ENCODE measurements at places on chromosomes 6 and 20. TPM values are rescaled to one million over a fixed set of nuclear protein-coding genes. Genes with fewer than 3 reads are reported as not detected.

DNA sequence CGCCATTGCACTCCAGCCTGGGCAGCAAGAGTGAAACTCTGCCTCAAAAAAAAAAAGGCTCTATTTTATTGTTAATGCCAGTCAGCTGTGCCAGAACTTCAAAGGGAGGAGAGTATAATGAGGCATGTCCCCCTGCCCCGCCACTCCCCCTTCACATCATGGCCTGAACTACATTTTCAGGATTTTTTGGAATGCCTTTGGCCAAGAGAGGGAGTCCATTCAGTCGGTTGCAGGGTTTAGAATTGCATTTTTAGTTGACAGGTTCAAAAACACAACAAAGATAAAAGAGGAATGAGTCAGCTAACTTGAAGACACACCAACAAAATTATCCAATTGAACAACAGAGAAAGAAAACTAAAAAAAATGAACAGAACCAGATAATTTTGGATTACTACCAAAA lies 59.1 kb downstream of the CEP43 start:
- no peak for DNase-seq

PDSS2 gene
- 18.4 TPM for polyA plus RNA-seq

GRCh38 chr6:33926451-33926850 lies 122.6 kb upstream of the MLN start:
- no peak for DNase-seq

SLC35F1 gene
- polyA plus RNA-seq = 3.9 TPM

GRCh38 chr6:132072831-132073230 lies 121.7 kb upstream of the CCN2 start:
- no peak for DNase-seq

PLAGL2 gene
- polyA plus RNA-seq = 23.2 TPM

DNA sequence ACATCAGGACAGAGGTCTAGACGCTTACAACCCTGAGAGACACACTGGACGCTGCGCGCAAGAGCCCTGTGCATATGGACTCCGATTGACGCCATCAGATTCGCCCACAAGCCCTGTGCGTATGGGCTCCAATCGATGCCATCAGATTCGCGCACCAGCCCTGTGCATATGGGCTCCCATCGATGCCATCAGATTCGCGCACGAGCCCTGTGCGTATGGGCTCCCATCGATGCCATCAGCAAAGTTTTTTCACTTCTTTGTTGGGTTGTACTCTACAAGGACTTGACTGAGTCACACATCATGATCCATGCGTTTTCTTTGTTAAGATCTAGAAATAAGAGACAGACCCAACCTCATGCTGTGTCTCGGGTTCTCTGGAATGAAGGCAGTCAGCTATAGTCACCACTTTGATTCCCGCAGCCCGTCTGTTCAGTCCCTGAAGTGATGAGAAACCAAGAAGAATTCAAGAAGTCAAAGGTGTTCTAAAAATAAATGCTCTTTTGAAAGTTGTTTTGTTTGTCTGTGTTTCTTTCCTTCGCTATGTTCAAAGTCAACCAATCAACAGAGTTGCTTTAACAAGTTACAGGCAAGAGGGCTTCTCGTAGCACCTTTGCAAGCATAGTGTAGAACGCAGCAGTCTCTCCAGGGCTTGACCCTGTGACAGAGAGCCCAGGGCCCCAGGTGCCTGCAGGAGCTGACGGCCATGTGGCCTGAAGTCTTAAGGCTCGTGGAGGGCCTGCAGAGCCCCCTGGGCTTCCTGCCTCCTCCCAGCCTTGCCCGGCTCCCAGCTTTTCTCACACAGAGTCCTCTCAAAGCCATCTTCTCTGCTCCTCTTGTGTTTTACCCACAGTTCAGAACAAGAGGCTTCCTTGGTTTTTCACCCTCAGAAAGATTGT lies 7.9 kb downstream of the RPS6KA2 start:
- no peak for DNase-seq

DNAH8 gene
- 0.90 TPM for polyA plus RNA-seq

- DNase-seq = no peak
Measured at GRCh38 chr6:131223416-131223815, 88.1 kb downstream of the AKAP7 start.

WFDC10B gene
- polyA plus RNA-seq = not detected

GRCh38 chr6:43172104-43173007 lies 1.3 kb downstream of the SRF start:
- peak; percentile 61 for DNase-seq

GRCh38 chr6:169371344-169372127 lies 117.9 kb upstream of the THBS2 start:
- DNase-seq = no peak

ANGPT4 gene
- 0.22 TPM for polyA plus RNA-seq

GRCh38 chr20:48831718-48832404 lies 4.1 kb upstream of the PREX1 start:
- no peak for DNase-seq

DNA sequence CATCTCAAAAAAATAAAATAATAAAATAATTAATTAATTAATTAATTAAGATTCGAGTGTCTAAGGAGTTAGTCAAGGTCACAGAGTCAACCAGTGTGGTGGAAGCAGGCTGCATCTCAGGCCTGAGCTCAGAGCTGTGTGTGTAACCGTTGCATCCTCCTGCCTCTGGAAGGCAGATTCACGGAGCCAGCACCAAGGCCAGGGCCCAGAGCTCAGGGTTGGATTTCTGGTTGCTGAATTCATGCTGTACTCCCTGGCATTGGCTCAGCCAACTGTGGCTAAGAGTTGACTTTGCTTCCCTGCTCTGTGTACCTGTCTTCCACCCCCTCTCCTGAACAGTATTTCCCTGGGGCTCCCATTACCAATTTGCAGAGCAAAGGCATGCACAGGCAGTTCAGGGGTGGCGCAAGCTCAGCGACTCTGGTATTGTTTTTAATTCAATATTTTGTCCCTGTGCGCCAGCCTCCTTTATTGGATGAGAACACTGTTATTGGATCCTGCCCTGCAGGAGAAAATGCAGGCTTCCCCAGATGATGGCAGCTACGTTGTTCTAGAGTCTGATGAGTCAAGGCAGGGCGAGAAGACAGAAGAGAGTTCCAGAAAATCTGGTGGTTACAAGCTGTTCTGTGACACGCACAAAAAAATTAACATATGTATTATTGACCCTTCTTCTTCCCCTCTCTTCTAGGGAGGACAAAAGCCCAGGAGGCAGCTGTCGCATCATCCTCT lies 12.3 kb upstream of the CTNNBL1 start:
- DNase-seq = no peak
